Bronchial epithelial cell (primary cell): ENCODE measurements at places on chromosomes 11 and 22. TPM values are rescaled to one million over a fixed set of nuclear protein-coding genes. Genes with fewer than 3 reads are reported as not detected.

MAP6 gene
- 0.13 TPM in 1 of 2 replicates, not detected in the other for total RNA-seq

KREMEN1 gene
- 5.8 and 15.9 TPM in 2 replicates for total RNA-seq

SSRP1 gene
- 96.6 and 100 TPM in 2 replicates for total RNA-seq

ZNF215 gene
- 4.7 and 6.1 TPM in 2 replicates for total RNA-seq

KCNK4 gene
- total RNA-seq = under 0.01 TPM in 1 of 2 replicates, not detected in the other

C11orf42 gene
- not detected in 2 replicates for total RNA-seq

AIP gene
- 51.6 and 85.3 TPM in 2 replicates for total RNA-seq

CSRP3 gene
- not detected in 2 replicates for total RNA-seq

NPTXR gene
- total RNA-seq = under 0.01 TPM in 2 replicates

- no peak for DNase-seq
Measured at GRCh38 chr11:133898031-133898769, 52.9 kb upstream of the SPATA19 start.

- no peak for DNase-seq
Measured at GRCh38 chr11:72950685-72951084, 136.5 kb downstream of the ATG16L2 start.

- no peak for DNase-seq
Measured at GRCh38 chr11:44260081-44260480, 49.9 kb downstream of the ALX4 start.

DNA sequence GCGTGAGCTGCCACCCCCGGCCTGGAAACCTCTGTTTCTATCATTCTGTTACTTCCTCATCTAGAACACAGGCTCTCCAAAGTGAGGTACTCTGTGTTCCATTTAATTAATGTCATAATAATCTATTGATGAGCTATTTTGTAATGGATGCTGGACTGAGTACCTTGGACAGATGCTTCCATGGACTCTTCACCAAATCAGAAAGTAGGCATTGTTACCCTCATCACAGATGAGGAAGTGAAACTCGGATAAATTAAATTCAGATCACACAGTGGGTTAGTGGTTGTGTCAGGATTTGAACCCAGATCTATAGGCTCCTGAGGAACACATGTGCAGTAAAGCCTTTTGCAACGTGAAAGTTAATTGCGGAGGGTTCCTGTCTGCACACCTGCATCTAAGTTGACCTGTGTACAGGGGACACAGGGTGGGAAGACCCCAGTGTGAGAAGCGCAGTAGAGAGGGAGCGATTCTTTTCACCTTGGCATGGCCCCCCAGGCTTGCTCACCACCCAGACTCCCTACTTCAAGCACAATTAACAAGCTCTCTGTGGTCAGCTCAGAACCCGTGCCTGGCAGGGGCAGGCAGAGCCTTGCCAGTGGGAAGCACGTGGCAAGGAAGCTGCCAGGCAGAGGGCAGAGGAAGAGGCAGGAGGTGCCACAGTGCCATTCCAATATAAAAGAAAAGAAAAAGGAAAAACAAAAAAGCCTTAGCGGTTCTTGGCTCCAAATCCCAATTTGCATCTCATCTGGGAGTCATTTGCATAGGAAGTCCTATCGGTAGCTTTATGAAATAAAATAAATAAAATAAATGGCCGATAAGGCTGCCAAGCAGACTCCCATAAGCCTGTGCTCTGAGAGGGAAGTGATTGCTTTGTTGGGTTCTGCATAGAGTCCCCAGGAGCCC lies 239.3 kb downstream of the GRIK4 start:
- no peak for DNase-seq

DNA sequence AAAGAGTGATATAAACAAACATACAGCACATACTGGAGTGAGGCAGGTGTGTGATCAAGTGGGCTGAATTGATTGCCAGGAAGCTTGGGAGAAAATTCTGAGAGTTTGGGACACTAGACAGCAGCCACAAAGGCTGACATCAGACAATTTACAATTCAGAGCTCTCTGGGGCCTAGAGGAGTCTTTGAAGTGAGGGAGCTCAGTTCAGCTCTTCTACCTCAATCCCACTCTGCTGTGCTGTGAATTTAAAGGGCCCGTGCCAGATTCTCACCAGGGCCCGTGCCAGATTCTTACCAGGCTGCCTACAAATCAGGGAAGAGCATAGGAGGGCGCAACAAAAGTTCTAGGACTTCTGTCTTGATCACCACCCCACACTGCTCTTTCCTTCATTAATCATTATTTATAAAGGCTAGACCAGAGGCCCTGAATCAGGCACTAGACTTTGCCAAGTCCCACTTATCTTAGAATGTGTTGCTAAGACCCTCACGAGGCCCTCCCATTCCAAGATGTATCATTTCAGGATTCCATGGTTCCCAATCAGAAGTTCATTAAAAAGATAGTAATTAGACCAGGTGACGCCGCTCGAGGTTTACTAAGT lies 112.4 kb downstream of the KIRREL3 start:
- DNase-seq = no peak

DNA sequence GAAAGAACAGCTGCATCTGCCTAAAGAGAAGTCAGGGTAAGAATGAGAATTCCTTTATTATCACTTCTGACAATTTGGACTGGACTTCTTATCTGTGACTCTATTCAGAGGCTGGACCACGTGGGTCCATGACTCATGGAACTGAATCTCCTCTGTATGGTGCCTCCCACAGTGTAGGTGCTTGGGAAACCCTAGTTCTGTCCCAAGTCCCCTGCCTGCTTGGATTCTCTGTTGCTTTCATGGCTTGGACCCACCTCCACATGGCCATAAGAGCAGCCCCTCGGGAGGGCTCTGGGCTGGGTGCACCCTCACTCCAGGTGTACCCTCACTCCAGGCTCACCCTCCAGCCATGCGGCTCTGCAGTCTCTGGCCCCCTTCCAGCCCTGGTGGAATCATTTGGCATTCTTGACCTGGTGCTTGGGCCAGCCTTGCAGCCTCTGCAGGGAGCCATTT lies 153.4 kb downstream of the CACNA1I start:
- peak; percentile 41 for DNase-seq

DNA sequence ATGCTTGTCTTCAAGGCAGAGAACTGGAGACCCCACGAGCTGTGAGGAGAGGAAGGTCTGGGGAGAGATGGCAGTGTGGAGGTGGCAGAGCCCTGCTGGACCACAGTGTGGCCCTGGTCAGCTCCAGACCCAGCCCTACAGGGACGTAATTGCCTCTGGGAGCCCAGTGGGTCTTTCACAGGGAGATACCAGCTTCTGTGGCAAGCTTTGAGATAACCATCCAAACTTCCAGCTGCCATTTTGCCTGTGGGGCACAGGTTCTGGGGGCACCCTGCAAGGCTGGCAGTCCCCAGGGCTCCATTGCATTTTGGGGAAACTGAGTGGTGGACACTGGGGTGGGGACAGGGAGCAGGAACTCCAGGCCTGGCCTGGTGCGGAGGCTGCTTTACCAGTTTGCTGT lies 10.2 kb upstream of the MPPED1 start:
- no peak for DNase-seq

- DNase-seq = no peak
Measured at GRCh38 chr22:40723396-40723933, 44.2 kb downstream of the MCHR1 start.

DNA sequence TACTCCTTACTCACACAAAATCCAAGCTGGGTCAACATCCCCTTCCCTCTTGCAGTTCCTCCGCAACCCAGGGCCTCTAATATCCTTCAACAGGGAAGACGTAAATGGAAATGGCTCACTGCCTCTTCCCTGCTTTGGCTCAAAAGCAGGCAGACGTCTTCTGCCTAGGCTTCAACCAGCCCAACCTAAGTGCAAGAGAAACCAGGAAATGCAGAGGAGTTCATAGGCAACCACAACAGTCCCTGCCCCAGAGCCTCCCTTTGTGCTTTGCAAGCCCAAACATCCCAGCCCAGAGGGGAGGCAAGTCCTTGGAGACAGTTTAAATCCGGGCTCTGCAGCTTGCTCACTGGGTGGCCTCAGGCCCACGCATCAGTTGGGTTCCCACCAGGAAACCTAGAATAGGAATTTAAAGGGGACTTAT lies 33.3 kb downstream of the CD6 start:
- no peak for DNase-seq

DNA sequence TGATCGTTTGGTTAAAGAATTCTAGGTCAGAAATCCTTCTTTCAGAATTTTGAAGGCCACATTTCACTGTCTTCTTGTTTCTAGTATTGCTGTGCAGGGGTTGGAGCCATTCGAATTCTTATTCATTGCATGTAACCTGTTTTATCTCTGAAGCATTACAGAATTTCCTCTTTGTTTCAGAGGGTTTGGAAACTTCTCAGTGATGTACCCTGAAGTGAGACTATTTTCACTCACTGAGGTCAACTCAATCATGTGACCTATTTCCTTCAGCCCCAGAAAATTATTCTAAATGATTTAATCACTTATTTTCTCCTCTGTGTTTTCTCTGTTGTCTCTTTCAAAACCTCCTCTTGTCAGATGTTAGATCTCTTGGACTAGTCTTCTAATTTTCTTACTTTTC lies 147.8 kb downstream of the ENTHD1 start:
- DNase-seq = no peak

- no peak for DNase-seq
Measured at GRCh38 chr11:69475866-69476471, 5.5 kb upstream of the LINC01488 start.

DNA sequence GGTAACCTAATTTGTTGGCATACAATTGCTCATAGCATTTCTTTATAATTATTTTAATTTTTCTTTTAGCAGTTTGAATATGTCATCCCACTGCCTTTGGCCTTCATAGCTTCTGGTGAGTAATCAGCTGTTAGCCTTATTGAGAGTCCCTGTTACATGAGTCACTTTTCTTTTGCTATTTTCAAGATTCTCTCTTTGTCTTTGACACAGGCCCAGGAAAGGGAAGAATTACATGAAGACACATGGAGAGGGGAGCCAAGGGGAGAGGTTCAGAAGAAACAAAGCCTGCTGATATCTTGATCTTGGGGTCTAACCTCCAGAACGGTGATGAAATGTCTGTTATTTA lies 418.2 kb downstream of the METTL15 start:
- no peak for DNase-seq

DNA sequence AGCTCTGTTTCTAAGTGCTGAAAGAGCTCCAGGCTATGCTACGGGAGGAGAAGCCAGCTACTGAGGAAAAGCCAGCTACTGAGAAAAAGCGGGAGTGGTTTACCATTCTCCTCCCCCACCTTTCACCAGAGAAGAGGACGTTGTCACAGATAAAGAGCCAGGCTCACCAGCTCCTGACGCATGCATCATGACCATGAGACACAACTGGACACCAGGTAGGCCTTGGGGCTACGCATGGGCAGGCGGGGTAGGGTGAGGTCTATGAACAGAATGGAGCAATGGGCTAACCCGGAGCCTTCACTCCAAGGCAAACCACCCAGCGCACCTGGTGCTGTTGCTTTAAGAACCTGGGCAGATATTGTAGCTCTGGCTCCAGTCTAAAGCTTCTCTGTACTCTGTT lies 1.1 kb downstream of the IL18BP start:
- DNase-seq = no peak

GRCh38 chr11:86869966-86870570 lies 69.7 kb downstream of the PRSS23 start:
- peak; percentile 37 for DNase-seq
